WTC11 (cell line): ENCODE measurements at places on chromosomes 7 and 10.

DNA sequence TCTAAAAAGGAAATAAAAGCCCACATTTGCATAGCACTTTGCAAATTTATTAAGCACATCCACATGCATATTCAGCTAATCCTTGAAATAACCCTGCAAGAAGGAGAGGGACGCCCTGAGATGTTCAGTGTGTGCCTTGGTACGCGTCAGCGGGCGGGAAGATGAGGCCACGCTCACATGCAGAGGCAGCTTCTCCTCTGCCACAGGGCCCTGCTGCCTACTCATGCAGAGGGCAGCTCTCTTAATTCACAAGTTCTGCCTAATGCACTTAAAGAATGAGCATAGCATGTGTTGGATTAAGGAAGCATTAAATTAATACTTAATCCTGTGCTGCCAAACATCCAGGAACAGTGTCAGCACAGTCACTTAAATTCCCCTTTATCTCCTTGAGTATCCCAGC lies 132.3 kb downstream of the HECW1 start:
- DNase-seq, result no peak

GRCh38 chr10:21740989-21741388 lies 207.0 kb downstream of the MLLT10 start:
- DNase-seq, result no peak

- no peak for DNase-seq
Observed at GRCh38 chr7:81516898-81517297, 252.9 kb downstream of the HGF start.

DNA sequence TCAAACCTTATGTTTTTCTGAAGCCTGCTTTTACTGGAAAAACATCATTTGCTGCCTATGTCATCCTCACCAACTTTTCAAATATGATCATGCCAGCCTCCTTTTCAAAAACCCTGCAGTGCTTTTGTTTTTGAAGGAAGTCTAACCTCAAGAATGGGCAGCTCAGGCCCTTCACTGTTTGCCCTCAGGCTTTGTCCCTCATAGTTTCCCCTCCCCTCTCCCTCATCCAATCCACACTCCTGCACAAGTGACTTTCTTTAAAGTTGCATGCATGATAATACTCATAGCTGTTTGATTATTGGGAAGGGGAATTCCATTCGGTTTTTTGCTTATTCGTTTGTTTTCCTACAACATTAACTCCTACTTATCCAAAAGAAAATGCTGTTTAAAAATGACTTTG lies 219.4 kb downstream of the SEMA3E start:
- peak; percentile 25 for DNase-seq

DNA sequence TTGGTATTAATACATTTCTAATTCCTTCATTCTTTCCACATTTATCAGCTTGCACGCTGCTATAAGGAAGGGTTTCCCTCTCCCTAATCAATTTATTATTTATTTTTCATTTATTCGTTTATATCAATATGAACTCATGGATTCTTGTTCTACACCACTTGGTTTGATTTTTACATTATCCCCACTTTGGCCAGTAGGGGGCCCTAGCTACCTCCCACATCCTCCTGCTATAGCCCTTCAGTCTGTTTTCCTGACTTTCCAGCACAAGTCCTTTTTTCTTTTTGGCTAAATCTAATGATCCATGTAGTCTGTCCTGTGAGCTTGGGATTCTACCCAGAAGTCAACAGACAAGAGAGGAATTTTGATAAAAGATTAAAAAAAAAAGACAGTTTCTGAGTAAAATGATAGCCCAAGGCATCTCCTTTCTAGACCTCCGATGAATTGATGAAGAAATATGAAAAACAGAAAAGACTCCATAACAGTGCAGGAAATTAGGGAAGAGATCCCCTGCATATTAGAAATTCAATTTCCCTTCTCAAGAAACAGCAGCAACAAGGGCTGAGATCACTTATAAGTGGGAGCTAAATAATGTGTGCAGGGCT lies 47.7 kb downstream of the LYZL2 start:
- peak; percentile 26 for DNase-seq

DNA sequence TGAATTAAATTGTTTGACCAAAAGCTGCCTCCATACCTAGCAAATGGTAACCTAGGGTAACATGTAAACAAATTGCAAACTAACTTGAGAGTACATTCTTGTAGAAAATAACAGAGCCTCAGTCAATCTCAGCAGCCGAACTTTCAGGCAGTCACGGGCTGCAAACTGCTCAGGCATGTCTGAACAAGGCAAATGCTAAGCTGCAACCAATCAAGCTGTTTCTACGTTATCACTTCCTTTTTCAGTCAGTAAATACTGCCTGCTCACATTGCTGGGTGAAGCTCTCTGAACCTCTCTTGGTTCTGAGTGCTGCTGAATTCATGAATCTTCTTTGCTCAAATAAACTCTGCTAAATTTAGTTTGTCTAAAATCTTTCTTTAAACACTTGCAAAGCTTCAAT lies 1212.4 kb downstream of the SORCS1 start:
- peak; percentile 22 for DNase-seq

- no peak for DNase-seq
Observed at GRCh38 chr7:142833174-142834048, 21.5 kb upstream of the EPHB6 start.

DNA sequence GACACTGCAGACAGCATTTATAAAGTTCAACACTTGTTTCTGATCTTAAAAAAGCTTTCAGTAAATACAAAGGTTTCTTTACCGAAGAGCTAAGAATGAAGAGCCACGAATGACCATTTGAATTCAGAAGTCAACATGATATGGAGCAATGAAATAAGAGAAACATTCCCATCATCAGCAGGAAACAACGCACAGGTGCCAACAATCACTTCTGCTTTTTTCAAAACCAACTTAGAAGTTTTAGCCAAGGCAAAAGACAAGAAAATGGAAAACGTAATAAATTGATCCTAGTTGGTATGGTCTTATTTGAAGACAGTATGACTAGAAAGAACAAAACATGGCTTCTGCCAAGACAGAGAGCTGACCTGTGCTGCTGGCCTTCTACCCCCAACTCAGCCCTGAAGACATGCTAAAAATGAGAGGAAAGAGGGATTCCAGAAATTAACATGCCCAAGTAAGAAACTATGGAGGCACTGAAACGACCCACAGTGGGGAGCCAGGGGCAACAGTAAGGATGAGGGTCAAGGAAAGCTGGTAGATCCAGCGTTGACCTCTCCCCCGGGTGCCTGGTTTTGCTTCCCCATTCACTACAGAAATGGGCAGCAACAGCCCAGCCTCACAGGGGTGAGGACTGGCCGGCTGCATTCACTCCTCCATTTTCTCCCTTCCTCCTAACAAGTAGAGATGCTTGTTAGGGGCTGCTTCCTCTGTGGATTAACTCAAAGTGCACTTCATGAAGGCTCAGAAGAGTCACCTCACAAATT lies 30.1 kb downstream of the VPS41 start:
- no peak for DNase-seq

DNA sequence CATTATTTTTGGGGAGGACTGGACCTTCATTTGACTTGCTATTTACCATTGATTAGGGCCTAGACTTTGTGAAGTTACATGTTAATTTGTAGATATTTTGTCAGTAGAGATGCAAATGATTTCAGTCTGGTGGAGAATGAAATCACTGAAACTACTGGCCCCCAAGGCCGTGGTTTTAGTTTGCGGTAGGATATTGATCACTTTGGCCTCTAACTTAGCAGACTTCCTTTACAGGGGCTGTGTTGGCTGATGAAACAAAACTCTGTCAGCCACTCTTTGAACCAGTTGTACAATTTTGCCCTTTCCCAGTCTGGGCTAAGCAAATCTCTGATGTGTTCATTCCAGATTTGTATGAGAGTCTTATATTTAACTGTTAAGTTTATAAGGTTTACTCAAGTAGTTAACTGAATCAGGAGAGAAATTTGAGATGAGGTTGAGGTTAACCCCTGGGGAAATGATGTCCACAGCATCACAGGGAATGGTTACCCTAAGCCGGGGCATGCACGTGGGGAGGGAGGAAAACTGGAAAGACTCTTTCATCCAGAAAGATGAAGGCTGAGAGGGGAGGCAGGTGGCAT lies 105.7 kb upstream of the INSIG1 start:
- no peak for DNase-seq
